ENCODE measurements at places on chromosomes 5 and 9.

GRCh38 chr5:56873056-56873455, 36.3 kb upstream of the SETD9 start:
- no peak overlapping the region for H3K27ac ChIP-seq
- H3K27me3 ChIP-seq, result no peaks in the 10 kb centered on the region
- DNase-seq, result no peak
- no peaks in the 10 kb centered on the region for H3K4me1 ChIP-seq
- peaks cover 52% of the 10 kb centered on the region for H3K36me3 ChIP-seq

GRCh38 chr5:149654231-149654630, 72.9 kb downstream of the ARHGEF37 start:
- no peaks in the 10 kb centered on the region for H3K27me3 ChIP-seq
- H3K4me3 ChIP-seq, result no peak overlapping the region
- DNase-seq, result no peak
- H3K4me1 ChIP-seq, result no peaks in the 10 kb centered on the region

DNA sequence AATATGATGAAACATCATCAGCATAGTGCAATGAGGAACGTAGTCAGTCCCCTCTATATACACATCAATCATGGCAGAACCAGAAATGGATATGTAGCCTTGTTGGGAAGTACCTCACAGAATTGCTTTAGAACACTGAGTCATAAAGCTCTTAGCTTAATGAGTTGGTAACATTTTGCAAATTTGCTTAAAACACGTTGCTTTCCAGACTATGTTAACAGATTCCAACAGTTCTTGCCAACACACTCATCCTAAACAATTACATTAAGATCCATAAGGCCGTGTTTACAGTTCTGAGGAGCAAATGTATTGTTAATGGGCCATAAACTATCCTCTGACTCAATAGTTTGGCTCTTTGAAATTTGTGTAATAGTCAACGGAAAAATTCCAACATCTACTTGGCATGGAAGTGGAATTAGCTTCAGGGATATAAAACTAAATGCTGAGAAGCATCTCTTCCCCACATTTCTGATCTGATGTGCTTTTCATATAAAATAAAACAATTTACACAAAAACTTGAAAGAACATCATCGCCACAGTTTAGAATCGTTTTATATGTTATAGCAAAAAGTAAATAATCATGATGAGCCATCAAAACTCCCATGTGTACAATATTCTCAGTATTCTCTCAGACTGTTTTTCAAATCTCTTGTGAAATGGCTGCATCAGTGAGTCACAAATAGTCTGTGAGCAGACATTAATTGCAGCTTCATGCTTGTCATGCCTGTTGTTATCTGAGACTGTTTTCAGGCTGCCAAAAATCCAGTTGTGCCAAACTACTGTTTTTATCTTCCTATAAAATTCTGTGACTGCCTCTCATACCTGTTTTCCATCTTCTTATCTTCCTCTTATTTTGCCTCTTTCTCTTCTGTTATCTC, 291.9 kb downstream of the COX7C start:
- H3K27me3 ChIP-seq, result no peaks in the 10 kb centered on the region
- no peak for DNase-seq
- no peak overlapping the region for H3K27ac ChIP-seq
- no peak overlapping the region for H3K4me3 ChIP-seq
- H3K4me1 ChIP-seq, result no peaks in the 10 kb centered on the region
- no peaks in the 10 kb centered on the region for H3K36me3 ChIP-seq

- no peak for DNase-seq
- peak overlapping the region; percentile 10 for H3K27ac ChIP-seq
- H3K36me3 ChIP-seq, result peaks cover 2% of the 10 kb centered on the region
- H3K4me3 ChIP-seq, result peak overlapping the region; percentile 19
These were observed 33.6 kb downstream of the ERMP1 start for GRCh38 chr9:5799314-5799713.

GRCh38 chr9:88372103-88372654, 16.1 kb upstream of the SPIN1 start:
- no peak overlapping the region for H3K27ac ChIP-seq
- no peak for DNase-seq
- H3K4me3 ChIP-seq, result no peak overlapping the region
- H3K36me3 ChIP-seq, result no peaks in the 10 kb centered on the region
- no peaks in the 10 kb centered on the region for H3K4me1 ChIP-seq

- DNase-seq, result no peak
- peak overlapping the region; percentile 39 for H3K27ac ChIP-seq
- no peaks in the 10 kb centered on the region for H3K4me1 ChIP-seq
- no peaks in the 10 kb centered on the region for H3K27me3 ChIP-seq
These were observed 50.2 kb upstream of the DAB2IP start for GRCh38 chr9:121601194-121601593.

GRCh38 chr9:131839281-131840084, 99.6 kb upstream of the RAPGEF1 start:
- H3K27me3 ChIP-seq, result no peaks in the 10 kb centered on the region
- no peak for DNase-seq
- H3K27ac ChIP-seq, result no peak overlapping the region

DNA sequence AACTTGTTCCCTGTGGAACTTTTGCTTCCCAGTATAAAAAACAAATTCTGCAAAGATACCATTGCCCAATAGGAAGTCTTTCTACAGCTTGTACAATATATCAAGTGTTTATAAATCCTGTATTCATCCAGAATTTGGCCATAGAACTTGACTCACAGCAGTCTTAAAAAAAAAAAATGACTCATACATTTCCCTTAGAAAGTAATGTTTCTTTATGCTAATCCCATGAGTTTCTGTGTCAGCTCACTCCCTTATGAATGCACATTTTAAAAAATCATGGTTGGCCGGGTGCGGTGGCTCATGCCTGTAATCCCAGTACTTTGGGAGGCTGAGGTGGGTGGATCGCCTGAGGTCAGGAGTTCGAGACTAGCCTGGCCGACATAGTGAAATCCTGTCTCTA, 89.3 kb upstream of the DMRT1 start:
- H3K4me1 ChIP-seq, result no peaks in the 10 kb centered on the region
- H3K27me3 ChIP-seq, result no peaks in the 10 kb centered on the region
- DNase-seq, result no peak
- H3K36me3 ChIP-seq, result peaks cover 3% of the 10 kb centered on the region
- no peak overlapping the region for H3K27ac ChIP-seq

GRCh38 chr5:167451076-167451475, 840.4 kb upstream of the WWC1 start:
- no peak overlapping the region for H3K27ac ChIP-seq
- H3K36me3 ChIP-seq, result no peaks in the 10 kb centered on the region
- H3K4me1 ChIP-seq, result no peaks in the 10 kb centered on the region
- no peak overlapping the region for H3K4me3 ChIP-seq
- H3K27me3 ChIP-seq, result no peaks in the 10 kb centered on the region
- DNase-seq, result no peak

DNA sequence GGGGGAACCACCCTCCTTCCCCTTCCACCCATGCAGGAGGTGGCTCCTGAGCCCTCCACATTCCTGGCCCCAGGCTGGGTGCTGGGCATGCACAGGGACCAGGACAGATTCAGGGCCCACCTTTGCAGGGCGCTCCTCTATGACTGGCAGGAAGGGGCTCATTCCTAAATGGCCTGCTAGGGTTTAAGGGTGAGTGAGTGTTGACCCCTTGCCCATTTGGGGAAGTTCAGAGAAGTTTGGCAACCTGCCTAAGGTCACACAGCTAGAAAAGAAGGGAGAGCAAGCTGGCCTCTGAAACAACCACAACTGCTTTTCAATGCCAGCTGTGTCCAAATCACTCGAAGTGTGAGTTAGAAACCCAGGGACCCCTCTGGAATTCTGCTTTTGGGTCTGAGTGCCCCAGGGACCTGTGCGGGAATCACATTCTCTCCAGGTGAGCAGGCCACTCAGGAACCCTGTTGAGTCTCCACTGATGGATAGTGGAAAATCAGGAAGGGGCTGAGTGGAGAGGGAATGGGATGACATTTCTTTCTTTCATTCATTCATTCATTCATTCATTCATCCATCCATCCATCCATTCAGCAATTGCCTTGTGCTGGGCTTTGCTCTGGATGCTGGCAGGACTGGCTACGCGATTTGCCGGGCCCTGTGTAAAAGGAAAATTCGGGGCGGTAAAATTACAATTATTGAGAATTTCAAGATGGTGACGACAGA, 191.9 kb downstream of the C9orf50 start:
- no peaks in the 10 kb centered on the region for H3K4me1 ChIP-seq
- no peak overlapping the region for H3K4me3 ChIP-seq
- no peaks in the 10 kb centered on the region for H3K27me3 ChIP-seq
- no peak for DNase-seq
- H3K27ac ChIP-seq, result no peak overlapping the region

GRCh38 chr9:126459546-126459945, 132.9 kb downstream of the MVB12B start:
- no peaks in the 10 kb centered on the region for H3K4me1 ChIP-seq
- no peak overlapping the region for H3K4me3 ChIP-seq
- H3K36me3 ChIP-seq, result no peaks in the 10 kb centered on the region
- H3K27me3 ChIP-seq, result no peaks in the 10 kb centered on the region
- no peak for DNase-seq

GRCh38 chr9:80175286-80176150, 603.8 kb downstream of the TLE4 start:
- H3K27ac ChIP-seq, result no peak overlapping the region
- H3K36me3 ChIP-seq, result no peaks in the 10 kb centered on the region
- no peaks in the 10 kb centered on the region for H3K27me3 ChIP-seq
- no peaks in the 10 kb centered on the region for H3K4me1 ChIP-seq

DNA sequence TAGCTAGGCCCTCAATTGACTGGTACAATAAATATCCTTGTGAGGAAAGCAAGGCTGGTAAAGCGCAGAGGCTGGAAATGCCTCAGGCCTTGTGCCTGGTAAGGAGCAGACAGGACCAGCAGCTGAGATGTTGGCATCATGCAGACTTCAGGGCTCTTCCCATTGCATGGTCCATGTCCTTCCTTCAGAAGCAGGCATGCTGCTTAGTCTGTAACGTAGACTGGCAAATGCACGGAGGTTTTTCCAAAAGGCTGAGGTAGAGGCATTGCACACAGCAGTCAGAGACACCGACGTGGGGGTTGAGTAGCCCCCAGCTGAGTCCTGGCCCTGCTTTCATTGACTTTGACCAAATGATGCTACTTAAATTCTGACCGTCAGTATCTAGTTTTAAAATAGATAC, 87.1 kb downstream of the ADRB2 start:
- no peaks in the 10 kb centered on the region for H3K36me3 ChIP-seq
- H3K4me3 ChIP-seq, result no peak overlapping the region
- no peaks in the 10 kb centered on the region for H3K4me1 ChIP-seq
- no peaks in the 10 kb centered on the region for H3K27me3 ChIP-seq

- no peaks in the 10 kb centered on the region for H3K4me1 ChIP-seq
- H3K27ac ChIP-seq, result no peak overlapping the region
- peak; percentile 19 for DNase-seq
- peaks cover 3% of the 10 kb centered on the region for H3K36me3 ChIP-seq
- H3K4me3 ChIP-seq, result no peak overlapping the region
- H3K27me3 ChIP-seq, result no peaks in the 10 kb centered on the region
These were observed 4.9 kb downstream of the EDF1 start for GRCh38 chr9:136860933-136861873.
